GM18507 (cell line): ENCODE measurements at places on chromosomes 5 and 9.

DNA sequence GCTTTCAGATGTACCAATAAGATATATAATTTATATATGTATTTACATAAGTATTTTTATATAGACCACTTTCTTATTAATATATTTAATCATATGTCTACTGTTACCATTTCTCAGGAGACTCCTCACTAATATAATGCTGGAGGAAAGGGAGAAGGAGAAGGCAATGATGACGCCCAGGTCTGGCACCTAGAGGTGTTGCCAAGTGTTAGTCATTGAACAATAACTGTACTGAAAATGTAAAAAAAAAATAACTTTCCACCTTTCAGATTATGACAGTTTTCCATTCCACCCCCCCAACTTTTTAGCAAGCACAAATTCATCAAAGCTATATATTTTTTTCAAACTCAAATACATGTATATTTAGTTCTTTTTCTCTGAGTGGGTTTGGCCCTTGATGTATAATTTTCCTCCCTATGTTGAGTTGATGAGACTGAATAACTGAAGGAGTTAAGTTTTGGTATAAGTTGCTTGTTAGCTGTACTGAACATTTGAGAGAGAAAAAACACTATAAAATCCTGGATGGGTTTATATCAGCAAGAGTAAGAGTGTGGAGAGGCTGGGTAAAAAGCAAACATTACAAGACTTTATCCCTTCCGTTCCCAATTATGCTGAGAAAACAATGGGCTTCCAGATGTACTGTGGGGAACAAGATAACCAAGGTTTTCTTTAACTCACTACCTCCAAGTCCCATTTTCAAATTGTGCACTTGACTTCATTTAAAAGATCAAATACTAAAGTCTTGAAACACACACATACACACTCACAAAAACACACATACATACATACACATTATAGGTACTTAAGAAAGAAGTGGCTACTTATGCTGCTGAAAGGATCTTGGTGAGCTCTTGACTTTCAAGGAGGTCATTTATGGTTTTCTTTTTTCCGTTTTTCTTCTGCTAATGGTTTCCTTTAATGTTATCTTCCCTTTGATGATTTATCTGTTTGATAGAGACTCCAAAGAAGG, 142.8 kb upstream of the IFNE start:
- DNase-seq = no peak

DNA sequence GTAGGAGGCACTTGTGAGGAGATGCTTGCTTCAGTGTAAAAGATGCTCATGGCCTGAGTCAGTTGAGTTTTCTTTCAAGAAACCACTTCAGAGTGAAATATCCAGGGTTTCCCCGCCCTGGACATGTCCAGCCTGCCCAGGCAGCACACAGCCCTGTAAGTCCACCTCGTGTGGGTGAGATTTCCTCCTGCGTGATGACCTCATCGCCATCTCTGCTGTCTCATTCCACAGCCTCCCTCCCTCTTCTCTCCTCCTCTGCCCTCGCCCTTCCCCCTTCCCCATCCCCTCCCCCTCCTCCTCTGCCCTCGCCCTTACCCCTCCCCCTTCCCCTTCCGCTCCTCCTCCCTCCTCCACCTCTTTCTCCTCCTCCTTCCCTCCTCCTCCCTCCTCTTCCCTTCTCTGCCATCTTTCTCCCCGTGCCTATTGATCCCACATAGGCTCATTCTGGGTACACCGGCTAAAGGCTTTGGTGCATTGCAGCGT, 34.0 kb upstream of the NCS1 start:
- no peak for DNase-seq

GRCh38 chr5:121171834-121172233, 679.8 kb upstream of the FTMT start:
- no peak for DNase-seq

GRCh38 chr9:96139592-96140295, 162.2 kb downstream of the HSD17B3 start:
- DNase-seq = no peak

- DNase-seq = no peak
Observed at GRCh38 chr5:139394123-139394653, 716 bp downstream of the PROB1 start.

DNA sequence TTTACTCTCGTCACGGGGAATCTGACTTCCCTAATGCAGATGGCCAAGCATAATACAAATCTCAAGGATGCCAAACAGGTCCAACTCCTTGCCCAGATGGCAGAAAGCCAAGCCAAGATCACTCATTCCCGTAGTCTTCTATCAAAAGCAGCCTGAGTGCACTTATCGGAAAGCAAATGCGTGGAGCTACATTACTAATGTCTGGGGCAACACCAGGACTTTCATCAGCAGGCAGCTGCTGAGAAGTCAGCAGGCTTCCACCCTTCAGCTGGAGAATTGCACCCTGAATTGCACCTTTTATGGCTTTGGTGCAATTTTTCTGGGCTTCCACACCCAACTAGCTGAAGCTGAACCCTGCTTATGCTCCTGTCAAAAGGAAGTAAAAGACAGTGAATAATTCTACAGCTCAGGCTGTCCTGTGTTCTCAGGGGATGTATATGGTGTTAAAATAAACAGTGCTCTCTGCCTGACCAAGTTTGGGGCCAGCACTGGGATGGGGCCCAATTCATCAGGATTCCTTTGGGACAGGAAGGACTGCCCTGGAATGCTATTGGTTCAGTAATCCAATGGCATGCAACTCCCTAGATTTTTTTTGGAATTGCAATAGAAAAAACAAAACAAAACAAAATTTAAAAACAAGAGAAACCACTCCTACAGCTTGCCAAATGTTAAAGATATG, 92.6 kb downstream of the DPYSL3 start:
- no peak for DNase-seq
